ENCODE measurements at places on chromosomes 16 and 17. TPM values are rescaled to one million over a fixed set of nuclear protein-coding genes. Genes with fewer than 3 reads are reported as not detected.

GRCh38 chr16:14309001-14309886 is 238.1 kb downstream of the MRTFB start:
- DNase-seq = peak; percentile 20

GRCh38 chr17:67528751-67529436 is 151.8 kb downstream of the PITPNC1 start:
- DNase-seq = no peak

GRCh38 chr17:64718058-64718457 is 56.0 kb upstream of the SMURF2 start:
- no peak for DNase-seq

The ZNF629 gene
- total RNA-seq = 4.4 TPM

GRCh38 chr17:4838309-4838785 is 5.2 kb downstream of the MINK1 start:
- DNase-seq = no peak

The TIMM22 gene
- 10.1 TPM for total RNA-seq

The FOXN1 gene
- total RNA-seq = not detected

DNA sequence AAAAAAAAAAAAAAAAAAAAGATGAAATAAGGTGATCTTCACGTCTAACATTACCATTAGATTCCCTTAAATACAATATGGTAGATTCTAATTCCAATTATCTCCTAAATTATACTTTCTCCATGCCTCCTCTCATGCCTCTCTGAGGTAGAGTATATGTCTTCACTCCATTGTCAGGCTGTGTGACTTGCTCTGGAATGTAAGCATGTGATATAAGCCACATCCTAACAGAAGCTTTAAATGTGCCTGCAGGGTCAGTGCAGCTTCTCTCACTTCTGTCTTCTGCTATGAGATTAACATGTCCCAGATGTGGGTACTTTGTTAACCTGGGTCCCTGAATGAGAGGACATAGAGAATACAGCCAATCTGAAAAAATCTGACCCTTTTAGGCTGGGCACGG is 32.6 kb downstream of the MED13 start:
- no peak for DNase-seq

DNA sequence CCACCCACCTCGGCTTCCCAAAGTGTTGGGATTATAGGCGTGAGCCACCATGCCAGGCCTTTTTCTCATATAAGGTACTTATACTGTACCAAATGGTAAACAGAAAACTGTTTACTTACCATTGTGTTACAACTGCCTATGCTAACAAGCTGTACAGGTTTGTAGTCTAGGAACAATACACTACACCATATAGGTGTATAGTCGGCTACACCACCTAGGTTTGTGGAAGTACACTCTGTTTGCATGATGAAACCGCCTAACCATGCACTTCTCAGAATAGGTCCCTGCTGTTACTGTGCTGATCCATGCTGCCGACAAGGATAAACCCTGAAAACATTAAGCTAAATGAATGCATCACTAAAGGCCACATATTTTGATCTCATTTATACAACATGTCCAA is 18.9 kb downstream of the DNAJA2 start:
- no peak for DNase-seq

Measured in T-cell (primary cell).